ENCODE measurements at places on chromosomes 3 and 15. TPM values are rescaled to one million over a fixed set of nuclear protein-coding genes. Genes with fewer than 3 reads are reported as not detected.

DNA sequence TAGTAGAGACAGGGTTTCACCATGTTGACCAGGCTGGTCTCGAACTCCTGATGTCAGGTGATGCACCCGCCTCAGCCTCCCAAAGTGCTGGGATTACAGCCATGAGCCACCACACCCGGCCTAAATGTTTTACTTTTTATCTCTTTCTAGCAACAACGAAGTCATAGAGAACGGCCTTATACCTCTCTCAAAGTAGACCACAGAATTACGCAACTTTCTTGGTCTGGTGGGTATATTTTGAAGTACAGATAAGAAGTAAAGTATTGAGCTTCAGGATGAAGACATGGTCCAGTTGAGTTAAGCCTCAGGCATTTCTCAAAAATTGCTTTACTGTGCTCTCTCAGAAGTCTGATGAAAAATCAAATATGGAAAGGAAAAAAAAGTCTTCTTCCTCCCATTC lies 30.6 kb downstream of the FAM240A start:
- no peak for DNase-seq

NUDT16 gene
- 18.2 TPM for total RNA-seq

PLCH1 gene
- 0.25 TPM for total RNA-seq

DNA sequence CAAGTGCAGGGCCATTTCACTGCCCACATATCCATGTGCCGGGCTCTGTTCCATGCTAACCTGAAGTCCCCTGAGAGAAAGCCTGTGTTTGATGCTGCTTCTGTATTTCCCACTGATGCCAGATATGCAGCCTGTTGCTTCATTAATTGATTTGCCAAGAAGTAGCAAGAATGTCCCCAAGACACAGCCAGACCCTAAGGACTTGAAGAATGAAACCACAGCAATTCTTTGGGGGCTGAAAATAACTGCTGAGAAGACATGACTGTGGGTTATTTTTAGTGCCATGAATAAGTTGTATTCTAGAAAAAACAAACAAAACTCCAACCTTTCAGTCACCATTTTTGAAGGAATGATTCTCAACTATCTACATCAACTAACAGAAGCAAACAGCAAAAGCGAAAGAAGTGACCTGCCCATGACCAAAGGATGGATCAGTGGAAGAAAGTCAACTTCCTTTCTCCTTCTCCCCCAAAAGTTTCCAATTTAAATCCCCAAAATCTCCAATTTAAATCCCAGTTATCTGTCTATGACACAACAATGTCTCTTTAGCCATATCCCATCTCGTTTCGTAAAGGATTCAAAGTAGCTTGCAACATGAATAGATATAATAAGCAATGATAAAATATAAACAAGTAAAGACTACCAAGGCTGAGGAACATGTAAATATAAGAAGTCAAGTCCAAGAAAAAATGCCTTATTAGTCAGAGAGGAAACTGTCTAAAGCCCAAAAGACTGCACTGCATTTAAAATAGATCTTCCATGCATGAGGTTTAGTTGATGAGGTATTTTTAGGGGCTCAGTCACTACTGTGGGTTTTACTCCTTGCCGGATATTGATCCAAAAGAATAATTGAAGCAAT lies 226.8 kb downstream of the DTWD1 start:
- DNase-seq = no peak

GRCh38 chr3:57709031-57709430 lies 16.2 kb upstream of the DENND6A start:
- DNase-seq = no peak

GRCh38 chr3:14336749-14337598 lies 65.4 kb upstream of the SLC6A6 start:
- no peak for DNase-seq

DNA sequence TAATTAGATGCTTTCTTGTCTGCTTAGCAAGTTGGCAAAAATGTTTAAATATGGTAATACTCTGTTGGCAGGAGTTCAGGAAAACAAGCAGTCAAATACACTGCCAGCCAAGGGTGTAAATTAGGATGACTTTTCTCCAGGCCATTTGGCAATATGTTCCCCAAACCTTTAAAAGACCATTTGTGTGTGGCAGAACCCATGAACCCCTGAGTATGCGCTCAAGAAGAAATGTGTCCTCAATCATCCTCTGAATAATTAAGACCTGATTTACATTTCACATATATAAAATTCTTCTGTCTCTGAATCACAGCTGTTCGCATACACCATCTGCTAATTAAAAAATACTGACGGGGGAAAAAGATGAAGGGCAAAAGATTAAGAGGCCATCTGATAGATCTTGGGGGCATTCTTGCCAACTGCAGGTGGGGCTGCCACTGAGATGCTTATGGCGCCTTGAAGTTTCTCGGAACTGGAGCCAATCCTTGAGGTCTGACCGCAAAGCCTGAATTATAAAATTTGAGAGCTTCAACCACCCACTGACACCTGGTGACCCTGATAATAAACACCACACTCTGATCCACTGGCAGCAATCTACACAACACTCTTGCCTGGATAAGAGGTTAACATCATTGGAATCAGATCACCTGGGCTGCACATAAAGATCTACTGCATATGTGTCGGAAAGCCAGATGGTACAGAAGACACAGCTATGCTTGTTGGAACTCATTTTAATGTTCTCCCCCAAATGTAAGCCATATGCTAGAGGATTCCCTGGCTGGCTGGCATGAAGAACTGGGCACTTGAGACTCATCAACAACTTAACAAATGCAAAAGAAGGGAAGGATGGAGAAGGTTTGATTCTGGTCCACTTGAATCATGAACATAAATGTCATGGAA lies 190.6 kb downstream of the OSBPL10 start:
- no peak for DNase-seq

GRCh38 chr3:6861625-6862000 lies 698 bp downstream of the GRM7 start:
- no peak for DNase-seq

GRCh38 chr3:55362210-55362960 lies 124.7 kb downstream of the WNT5A start:
- no peak for DNase-seq

- DNase-seq = no peak
Measured at GRCh38 chr3:127197300-127198189, 4.6 kb downstream of the PRR23E start.

DNA sequence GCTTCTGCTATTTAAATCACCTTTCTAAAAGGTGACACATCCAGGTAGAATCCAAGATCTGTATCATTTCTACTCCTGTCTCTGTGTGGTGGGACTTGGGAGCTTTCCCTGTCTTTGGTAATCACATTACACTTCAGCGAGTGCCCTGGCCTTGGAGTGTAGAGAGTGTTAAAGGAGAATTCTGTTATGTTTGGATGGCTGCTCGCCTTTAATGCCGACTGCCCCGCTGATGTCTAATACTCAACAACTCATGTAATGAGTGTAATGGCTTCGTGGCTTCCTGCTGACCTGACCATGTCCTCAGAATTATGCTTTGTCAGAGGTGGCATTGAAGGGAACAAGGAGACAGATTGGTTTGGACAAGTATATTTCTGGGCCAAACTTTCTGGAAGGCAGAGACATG lies 66.3 kb upstream of the LRTM1 start:
- DNase-seq = no peak

CLEC3B gene
- total RNA-seq = 41.7 TPM

DNA sequence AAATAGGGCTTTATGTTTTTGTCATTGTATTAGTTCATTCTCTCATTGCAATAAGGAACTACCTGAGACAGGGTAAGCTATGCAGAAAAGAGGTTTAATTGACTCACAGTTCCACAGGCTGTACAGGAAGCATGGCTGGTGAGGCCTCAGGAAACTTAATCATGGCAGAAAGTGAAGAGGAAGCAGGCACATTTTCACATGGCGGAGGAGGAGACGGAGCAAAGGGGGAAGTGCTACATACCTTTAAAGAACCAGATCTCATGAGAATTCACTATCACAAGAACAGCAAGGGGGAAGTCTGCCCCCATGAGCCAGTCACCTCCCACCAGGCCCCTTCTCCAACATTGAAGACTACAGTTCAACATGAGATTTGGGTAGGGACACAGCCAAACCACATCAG lies 25.6 kb downstream of the CEP63 start:
- no peak for DNase-seq

PPP1R14D gene
- total RNA-seq = not detected

NSMCE3 gene
- total RNA-seq = 8.8 TPM

- DNase-seq = no peak
Measured at GRCh38 chr15:25611603-25612002, 172.8 kb upstream of the UBE3A start.

DNA sequence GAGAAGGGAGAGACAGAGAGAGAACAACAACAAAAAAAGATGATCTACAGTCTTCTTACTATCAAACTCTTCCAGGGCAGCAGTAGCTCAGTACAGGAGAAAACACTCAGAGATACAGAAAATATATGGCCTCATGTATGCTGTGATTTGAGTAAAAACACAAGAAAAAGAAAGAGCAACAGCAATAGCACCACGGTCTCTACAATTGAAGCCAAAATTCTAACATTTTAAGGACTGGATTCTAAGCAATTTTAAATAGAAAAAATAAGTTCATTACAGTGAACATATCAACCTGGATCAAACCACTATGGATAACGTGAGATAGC lies 43.5 kb upstream of the ALCAM start:
- DNase-seq = no peak

GRCh38 chr3:72891053-72891855 lies 3.4 kb downstream of the GXYLT2 start:
- peak; percentile 92 for DNase-seq

ABHD17C gene
- total RNA-seq = 12.5 TPM

DNA sequence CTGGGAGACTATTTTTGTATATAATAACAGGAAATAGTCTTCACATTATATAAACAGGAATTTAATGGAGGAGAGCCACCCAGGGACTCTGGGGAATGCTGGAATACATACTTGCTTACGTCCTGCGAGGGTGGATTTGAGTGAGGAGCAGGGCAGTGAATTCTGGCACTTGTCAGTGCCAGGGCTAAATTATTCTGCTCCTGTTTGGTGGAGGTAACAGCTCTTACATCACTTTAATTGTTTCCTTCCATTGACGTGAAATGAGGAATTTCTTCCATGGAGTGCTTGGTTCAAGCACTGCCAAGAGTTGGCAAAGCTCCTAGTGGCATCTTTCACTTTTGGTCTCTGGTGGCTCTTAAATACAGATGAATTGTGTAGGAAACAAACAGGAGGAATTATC lies 94.1 kb upstream of the GOLGA8J start:
- DNase-seq = no peak

GRCh38 chr3:134610432-134611385 lies 40.1 kb downstream of the KY start:
- DNase-seq = peak; percentile 72

DNA sequence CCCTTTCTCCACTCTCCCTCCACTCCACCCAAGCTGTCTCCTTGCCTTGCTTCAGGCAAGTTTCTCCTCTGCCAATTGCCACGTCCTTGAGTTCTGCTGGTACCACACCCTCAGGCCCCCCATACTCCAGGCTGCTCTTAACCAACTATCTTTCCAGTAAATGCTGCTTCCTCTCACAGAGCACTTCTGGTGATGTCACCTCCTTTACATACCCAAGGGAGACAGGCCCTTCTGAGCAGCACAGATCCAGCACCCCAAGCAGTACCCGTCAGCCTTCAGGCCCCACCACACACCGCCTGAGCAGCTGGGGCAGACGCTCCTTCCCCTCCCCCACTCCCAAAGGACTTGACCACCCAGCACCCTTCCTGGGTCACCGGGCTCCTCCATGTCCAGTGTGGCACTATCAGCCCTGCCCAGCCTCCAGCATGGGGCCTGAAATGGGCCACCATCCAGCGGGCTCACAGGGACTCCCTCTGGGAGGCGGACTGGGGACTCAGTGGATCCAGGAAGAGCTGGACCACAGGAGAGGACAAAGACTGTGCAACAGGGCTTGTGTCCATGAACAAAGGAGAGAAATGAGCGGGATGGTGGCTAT lies 50.2 kb downstream of the KLF15 start:
- DNase-seq = no peak

DNA sequence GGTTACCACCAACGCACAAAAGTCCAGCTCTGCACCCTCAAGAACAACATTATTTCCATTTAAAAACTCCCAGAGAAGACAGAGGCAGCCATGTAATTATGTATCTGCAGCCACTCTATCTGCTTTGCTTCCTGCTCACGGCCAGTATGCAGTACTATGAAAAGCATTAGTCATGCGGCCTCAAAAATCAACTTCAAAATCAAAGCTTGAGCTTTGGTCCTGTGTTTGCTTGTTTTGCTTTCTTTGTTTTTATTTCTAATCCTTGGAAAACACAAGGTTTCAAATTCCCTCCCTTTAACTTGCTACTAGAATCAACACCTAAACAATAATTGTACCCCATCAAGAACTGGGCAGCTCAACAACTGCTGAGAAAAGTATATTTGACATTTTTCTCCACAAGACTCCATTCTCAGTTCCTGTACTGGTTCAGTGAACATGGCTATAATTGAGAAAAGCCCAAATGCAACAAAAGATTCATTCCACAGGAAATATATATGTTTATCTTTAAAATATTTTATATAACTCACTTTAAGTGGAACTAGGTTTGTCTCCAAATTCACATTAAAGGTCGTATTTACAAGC lies 37.6 kb downstream of the GBE1 start:
- DNase-seq = no peak

GRCh38 chr15:63296195-63296594 lies 18.8 kb downstream of the APH1B start:
- DNase-seq = no peak

DNA sequence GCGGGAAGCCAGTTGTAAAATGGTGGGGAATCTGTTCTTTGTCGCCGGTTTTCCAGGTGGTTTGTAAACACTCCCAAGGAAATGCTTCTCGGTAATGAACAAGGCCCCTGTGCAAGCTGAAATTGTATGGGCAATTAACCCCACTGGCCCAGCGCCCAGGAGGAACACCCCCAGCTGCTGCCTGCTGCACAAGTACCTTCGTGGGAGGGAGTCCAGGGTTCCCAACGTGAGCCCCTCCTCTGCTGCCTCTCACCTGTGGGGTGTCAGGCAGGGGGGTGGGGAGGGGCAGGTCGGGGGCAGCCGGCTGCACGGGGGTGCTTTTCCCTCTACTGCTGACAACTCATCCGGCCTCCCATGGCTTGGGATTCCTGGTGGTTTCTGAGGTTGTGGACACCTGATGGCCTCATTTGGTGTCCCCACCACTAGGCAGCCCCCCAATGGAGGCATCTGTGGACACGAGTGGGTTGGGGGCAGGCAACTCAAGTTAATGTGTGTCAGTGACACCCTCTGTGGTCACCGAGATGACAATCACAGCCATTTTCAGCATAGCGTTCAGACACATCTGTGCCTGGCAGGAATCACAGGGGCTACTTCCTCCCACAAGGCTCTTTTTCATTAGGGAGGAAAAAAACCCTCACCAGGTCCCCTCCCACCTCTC lies 35.6 kb upstream of the PRR23E start:
- DNase-seq = no peak

- no peak for DNase-seq
Measured at GRCh38 chr3:151916781-151917180, 43.3 kb downstream of the SUCNR1 start.
